Stimulated activated CD8-positive, alpha-beta memory T cell treated with anti-CD3 and anti-CD28 coated beads, Interleukin-15, amount 100 ng/mL, for 4 hours (primary cell): ENCODE measurements at places on chromosomes 12 and 14.

DNA sequence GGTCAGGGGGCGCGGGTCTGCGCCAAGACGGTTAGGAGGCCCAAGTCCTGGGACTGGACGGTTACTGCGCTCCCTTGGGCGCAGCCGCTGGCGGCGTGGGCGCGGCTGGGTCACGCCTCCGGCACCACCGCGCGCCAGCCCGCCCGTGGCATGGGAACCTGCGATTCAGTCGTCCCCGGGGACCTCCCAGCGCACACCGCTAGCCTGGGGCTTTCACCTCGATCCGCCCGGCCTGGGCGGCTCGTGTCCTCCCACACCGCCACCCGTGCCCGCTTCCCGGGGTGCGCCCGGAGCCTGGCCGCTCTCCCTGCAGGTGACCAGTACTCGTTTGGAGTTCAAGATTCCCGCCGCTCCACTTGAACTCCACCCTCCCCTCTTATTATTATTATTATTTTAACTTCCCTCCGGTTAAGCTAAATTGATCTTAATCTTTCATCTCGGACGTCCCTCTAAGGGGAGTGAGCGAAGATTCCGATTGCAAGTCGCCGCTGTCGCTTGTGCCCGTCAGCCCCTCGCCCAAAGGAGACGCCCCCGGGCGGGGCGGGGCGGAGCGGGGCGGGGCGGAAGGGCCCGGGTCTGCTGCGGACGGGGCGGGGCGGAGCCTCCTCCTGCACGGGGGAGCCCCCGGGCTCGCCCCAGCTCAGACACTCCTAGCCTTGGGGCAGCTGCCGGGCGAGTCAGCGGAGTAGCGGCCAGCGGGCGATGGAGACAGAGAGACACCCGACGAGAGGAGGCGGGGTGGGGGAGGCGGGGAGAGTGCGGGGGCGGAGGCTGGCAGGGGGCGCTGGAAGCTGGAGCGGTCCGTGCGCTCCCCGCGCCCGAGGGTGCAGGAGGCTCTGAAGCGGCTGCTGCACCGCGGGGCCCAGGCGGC lies at the start of gene KCNMB4:
KCNMB4 (plus strand) TSS at position 643 of the 871 bp plus-strand sequence. CDS start 445 bp downstream, outside the sequence.
- peak; percentile 68 for DNase-seq

DNA sequence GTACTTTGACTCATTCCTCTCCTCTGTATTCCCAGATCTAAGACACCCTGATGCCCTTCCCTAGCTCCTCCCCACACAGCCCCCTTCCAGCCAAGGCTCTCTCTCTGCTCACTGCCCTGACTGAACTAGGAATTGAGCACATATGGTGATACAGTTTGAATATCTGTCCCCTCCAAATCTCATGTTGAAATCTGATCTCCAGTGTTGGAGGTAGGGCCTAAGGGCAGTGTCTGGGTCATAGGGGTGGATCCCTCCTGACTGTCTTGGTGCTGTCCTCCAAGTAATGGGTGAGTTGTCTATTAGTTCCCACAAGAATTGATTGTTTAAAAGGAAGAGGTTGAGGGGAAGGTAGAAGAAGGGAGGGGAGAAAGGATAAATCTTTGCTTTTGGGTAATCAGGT lies 17.4 kb downstream of the CMKLR1 start:
- no peak for DNase-seq

- no peak for DNase-seq
These were observed 7.1 kb downstream of the NUAK1 start for GRCh38 chr12:106131676-106132075.

DNA sequence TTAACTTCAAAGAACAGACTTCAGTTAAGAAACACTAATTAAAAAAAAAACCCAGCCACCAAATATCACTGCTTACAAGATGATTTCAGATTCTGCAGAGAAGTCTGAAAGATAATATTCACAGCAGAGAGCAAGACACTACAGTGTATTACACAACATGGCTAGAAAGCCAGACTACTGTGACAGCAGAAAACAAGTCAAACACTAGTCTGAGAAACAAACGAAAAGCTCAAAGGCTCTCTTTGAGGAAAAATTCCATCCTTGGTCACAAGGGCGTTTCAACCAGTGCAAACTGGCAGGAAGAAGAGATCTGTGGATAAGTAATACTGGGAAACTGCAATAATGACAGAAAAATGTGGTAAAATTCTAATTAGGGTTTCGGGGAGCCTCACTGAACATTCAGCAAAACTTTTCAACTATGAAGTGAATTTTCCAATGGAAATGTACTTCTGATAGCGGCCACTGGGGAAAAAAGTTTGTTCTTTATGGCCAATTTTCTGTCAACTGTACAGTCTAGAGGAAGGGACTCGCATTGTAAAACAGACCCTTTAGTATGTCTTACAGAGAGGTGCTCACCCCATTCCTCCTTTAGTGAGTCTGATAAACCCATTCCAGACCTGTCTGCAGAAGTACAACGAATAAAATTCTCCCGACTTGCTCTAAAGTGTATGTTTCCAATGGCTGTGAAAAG lies 50.4 kb downstream of the ACADS start:
- DNase-seq, result no peak

- no peak for DNase-seq
These were observed 122.9 kb downstream of the PAX9 start for GRCh38 chr14:36784541-36784940.

DNA sequence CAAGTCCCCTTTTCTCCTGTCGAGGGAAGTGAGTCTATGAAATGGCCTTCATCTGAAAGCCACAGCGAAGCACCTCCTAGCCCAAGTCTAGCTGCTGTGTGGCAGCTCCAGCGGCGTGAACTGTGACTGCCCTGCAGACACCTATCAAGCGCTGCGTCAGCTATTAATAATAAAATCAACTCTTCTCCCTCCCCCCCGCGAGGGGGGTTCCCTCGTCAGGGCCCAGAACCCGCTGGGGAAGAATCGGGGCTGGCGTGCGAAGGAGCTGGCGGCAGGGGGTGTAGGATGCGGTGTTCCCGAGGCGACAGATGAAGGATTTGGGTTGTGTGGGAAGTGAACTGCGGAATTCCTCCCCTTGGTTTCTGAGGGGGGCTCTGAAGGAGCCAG lies 662 bp upstream of the ATP2A2 start:
- peak; percentile 28 for DNase-seq

- DNase-seq, result no peak
These were observed 27.6 kb upstream of the RFLNA start for GRCh38 chr12:124267205-124267778.

GRCh38 chr14:53934778-53935414 lies 21.7 kb downstream of the BMP4 start:
- no peak for DNase-seq

DNA sequence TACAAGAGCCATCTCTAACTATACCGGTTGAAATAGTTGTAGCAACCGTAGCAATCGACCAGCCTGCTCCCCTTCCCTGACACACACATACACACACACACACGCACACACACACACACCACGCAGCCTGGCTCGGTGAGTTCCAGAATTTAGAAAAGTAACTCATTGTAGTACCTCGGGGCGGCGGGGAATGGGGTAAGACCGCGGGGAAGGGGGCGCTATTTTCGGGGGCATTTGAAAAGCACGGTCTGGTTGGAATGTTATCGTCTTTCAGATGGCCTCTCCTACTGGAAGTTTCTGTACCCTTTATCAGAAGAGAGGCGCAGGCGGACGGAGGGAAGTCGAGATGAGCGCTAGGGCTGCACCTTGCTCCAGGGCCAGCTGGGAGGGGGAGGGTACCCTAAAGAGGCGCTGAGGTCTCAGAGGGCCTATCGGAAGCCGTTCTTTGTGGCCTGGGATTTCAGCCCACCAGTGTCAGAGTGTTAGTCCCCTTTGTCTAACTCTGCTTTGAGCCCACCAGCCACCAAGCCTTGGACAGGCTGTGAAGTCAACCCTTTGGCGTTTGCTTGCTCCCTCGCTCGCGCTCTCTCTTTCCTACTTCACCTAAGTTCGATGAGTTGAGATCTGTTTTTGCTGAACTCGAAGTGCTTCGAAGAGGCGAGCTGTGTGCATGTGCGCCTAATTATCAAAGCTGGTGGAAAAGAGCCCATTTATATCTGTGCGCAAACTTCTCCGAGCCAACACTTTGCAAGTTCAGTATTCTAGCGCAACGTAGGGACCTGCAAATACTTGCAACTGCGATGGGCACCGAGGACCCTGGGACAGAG lies 837 bp downstream of the COL2A1 start:
- DNase-seq, result no peak

DNA sequence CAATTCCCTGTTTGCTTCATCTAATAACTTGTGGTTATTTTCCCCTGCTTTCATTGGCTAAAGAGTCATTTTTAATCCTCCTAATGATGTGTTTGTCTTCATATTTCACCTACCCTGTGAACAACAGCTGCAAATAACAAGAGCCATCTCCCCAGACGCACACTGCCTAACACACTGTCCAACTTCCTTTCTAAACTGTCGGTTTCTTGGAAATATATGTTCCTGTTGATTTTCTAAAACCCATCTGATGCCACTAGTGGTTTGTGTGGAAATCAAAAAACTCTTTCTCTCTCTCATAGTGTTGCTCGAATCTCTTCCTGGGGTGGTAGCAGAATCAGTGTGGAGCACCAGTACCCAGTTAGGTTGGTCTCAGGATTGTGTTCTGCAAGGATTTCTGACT lies 226.9 kb downstream of the EPS8 start:
- no peak for DNase-seq

DNA sequence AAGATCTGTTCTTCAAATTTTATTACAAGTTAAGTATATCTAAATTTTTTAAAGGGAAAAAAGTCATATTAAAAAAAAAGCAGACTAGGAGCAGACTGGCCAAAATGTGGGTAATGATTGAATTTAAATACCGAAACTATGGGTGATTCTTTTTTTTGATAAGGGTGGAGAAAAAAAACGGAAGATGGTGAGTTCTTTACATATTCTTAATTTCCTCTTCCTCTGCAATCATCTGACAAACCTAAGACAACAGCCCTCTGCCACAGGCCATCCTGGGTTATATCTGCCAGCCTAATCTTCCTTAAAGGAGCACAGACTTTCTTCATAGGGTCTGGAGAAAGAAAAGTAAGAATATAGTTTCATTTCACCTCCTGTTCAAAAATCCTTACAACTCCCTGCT lies 108.0 kb downstream of the PPP2R5E start:
- no peak for DNase-seq

DNA sequence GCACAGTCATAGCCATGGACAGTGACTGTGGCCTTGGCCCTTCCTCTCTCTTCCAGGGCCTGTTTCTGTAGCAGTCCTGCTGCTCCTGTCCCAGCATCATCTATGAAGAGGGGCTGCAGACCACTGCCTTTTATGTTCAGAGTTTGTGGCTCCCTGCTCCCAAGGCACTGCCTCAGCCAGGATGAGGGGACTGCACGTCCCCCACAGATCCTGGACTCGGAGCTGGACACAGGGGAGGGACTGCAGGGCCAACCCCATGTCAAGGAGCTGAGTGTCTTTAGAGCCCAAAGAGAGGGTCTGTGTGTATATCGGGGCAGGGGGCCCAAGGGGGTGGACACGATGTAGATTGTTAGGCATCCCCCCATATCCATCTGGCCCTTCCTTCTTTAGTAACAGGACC lies 60.6 kb upstream of the DIO3 start:
- no peak for DNase-seq

DNA sequence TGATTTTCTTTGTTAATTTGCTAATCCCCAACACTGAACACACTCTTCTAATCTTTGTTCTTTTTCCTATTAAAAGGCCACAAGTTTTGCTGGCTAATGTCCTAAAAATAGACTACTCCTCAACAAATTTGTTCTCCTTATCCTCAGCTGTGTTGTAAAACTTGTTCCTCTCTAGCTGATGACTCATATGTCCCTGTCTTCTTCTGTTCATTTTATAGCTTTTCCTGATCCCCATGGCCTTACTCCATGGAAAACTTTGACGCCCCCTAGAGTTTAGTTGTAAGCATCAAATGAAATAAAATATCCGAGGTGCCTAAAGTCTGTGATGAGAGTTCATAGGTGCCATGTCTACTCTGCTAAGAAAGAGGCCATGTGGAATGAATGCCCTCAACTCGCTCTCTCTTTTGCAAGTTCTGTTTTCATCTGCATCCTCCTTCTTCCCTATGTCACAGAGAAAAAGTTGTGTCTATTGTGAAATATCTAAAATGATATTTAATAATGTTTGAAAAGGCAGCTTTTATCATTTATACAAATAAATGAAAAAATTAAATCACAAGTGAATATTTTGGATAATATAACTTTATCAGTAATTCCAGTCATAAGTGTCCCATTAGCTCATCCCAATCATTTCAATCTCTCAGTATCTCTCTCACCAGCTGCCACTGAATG lies 237.9 kb downstream of the IPO8 start:
- no peak for DNase-seq

- DNase-seq, result no peak
These were observed 220.0 kb downstream of the RASSF9 start for GRCh38 chr12:85616201-85616600.

GRCh38 chr12:128969480-128970055 lies 116.3 kb downstream of the GLT1D1 start:
- DNase-seq, result no peak

GRCh38 chr14:89004166-89004565 lies 179.7 kb downstream of the TTC8 start:
- DNase-seq, result no peak

- no peak for DNase-seq
These were observed 208.1 kb downstream of the PHLDA1 start for GRCh38 chr12:75823475-75823874.

DNA sequence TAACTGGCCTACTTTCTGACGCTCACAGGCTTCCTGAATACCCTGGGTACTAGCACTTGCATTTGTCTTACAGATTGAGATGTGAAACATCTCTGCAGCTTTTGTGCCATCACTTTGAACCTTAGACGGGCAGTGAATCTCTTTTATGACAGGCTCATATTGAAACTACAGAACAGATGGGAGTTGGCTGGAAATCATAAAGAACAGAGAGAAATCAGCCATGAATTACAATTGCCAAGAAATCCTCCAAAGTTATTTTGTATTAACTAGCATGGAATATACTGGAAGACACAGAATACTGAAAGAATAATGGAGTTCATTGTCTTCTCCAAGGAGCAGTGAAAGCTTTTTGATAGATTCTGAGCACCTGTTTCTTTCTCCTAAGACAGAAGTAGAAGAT lies 32.7 kb downstream of the MYF5 start:
- no peak for DNase-seq

GRCh38 chr12:32419520-32419960 lies 20.2 kb downstream of the FGD4 start:
- no peak for DNase-seq

DNA sequence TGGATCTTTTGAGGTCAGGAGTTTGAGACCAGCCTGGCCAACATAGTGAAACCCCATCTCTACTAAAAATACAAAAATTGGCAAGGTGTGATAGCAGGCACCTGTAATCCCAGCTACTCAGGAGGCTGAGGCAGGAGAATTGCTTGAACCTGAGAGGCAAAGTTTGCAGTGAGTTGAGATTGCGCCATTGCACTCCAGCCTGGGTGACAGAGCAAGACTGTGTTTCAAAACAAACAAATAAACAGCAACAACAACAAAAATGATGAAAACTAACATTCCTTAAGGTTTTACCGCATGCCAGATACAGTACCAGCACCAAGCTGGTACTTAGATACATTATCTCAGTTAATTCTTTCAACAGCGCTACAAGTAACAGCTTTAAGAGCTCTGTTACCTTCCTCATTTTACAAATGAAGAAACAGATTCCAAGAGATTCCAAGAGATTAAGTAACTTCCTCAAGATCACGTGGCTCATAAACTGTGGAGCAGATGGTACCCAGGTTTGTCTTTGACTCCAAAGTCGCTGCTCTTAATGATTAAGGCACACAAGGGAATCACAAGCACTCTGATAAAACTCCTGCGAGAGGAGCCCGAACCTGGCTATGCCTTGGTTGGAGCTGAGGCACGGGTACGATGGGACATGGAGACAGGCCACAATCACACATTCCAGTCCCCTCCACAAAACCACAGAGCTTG lies 17.7 kb upstream of the PLEK2 start:
- DNase-seq, result no peak
